ENCODE measurements at places on chromosomes 5 and 9. TPM values are rescaled to one million over a fixed set of nuclear protein-coding genes. Genes with fewer than 3 reads are reported as not detected.

- no peak for ATAC-seq
Observed at GRCh38 chr5:39446231-39446630, 21.5 kb upstream of the DAB2 start.

DNA sequence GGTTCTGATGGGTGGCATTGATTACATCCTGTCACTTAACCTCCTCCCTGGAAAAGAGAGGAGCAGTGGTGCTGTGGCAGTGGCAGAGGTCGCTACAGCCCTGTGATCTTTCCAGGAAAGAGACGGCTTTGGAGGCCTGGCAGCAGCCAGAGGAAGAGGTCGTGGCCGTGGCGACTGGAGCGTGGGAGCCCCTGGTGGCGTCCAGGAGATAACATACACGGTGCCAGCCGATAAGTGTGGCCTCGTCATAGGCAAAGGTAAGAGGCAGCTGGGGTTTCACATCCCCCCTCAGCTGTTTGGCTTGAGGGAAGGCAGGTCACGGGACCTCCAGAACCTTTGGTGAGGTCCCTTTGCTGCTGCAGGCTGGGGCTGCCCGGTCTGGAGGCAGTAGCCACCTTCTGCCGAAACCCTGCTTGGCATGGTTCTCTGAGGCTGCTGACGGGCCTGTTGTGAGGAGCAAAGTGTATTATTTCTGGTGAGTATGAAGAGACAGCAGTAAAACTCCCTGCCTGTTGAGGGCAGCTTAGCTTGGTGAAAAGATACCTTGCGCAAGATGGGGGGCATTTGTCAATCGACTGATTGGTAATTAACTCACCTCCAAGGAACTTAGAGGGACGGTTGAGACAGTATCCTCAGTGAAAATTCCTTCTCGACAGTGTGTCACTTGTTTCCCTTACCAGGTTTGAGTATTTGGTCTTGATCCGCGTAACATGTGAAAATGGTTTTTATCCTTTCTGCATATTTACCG, 38.0 kb upstream of the PRDM12 start:
- ATAC-seq, result no peak

Gene TMEM171
- 6.3 TPM for total RNA-seq

GRCh38 chr5:118620233-118620632, 368.1 kb downstream of the DTWD2 start:
- ATAC-seq, result no peak

Gene SLC34A3
- total RNA-seq, result 0.68 TPM

DNA sequence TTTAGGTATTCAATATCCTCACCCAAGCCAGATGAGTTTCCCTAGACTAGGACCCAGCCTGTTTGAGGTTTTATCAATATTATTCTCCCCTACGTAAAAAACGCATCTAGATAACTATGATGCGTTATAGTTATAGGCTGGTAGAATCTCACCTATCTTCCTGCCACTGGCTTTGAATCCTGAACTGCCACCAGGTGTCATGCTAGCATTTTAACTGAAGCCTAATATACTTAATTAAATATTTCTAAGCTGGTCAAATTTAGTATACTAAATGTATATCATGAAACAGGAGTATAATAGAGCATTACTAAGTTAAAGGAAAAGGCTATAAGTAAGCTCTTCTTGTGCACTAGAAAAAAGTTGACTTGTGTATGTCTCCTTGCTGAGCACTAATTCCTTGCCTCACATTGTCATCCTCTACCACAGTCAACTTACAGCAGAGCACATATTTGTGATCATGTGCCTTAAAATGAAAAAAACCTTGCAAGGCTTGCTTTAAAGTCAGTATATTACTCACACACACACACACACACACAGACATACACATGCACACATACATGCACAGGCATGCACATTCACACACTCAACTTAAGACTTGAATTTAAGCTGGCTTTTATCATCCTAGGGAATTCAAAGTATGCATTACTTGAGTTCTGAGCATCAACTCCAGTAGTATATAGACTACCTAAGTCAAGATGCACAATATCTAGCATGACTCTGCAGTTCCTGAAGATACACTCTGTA, 303.4 kb downstream of the ADGRV1 start:
- ATAC-seq, result peak; percentile 23

DNA sequence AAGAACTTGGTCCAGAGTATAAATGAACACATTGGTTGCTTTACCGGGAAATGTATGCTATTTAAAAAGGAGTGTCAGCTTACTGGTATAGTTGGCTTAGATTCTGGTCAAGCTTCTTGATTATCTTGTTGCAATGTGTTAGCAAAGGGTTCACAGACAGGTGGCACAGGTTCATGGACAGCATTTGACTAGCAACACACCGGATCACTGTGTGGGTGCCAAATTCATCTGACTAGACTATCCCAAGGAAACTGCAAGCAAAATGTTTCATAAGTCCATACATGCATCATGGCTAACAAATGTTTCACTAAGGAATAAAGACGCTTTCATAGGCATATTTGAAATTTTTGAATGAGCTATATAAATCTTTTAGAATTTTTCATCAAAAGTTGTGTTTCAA, 274.1 kb downstream of the PLK2 start:
- ATAC-seq, result peak; percentile 94

- no peak for ATAC-seq
Observed at GRCh38 chr9:19137282-19137681, 10.0 kb upstream of the PLIN2 start.

- no peak for ATAC-seq
Observed at GRCh38 chr5:125657936-125658335, 765.3 kb upstream of the GRAMD2B start.

DNA sequence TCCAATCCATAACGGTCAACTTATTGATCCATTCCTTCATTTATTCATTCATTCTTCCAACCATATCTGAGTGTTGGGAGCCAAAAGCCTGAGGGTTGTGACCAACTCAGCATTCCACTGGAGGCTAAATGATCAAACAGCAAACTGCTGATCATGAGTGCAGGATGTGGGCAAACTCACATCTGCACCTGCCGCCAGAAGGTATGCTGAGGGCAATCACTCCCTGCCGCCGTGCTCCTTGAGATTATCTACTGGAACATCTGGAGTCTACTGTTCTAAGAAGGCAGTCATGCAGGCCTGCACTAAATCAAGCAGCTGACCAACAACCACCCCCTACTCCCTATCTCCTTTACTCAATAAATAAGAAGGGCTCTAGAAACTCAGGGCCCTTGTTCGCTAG, 184.0 kb downstream of the TTLL11 start:
- no peak for ATAC-seq

- no peak for ATAC-seq
Observed at GRCh38 chr5:176427971-176428370, 11.6 kb upstream of the CLTB start.

GRCh38 chr5:62192958-62193357, 113.0 kb upstream of the KIF2A start:
- ATAC-seq, result no peak

GRCh38 chr5:32852535-32852934, 141.4 kb downstream of the NPR3 start:
- ATAC-seq, result peak; percentile 52

- no peak for ATAC-seq
Observed at GRCh38 chr5:137347865-137348264, 151.3 kb downstream of the SPOCK1 start.

GRCh38 chr9:19471737-19472648, 63.2 kb downstream of the ACER2 start:
- ATAC-seq, result peak; percentile 59

Gene SNCB
- not detected for total RNA-seq

Gene ASS1
- total RNA-seq, result 101 TPM

DNA sequence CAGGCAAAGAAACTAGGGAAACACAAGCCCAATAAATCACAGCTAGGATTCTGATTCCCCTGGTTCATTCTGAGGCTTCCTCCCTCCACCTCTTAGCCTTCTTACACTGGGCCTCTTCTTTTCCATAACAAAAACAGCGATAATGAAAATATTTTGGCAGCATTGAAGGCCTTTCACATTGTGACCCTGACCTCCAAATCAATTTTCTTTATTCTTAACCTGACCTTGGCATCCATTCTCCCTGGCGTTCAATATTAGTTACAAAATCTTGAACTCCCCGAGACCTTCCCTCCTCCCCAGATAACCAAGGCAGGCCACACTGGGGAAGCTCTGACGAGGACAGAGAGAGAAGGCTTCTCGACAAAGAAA, 399.9 kb downstream of the ZSWIM6 start:
- no peak for ATAC-seq

Gene SPATA31E1
- total RNA-seq, result not detected

- no peak for ATAC-seq
Observed at GRCh38 chr5:14218897-14219573, 75.9 kb downstream of the TRIO start.

DNA sequence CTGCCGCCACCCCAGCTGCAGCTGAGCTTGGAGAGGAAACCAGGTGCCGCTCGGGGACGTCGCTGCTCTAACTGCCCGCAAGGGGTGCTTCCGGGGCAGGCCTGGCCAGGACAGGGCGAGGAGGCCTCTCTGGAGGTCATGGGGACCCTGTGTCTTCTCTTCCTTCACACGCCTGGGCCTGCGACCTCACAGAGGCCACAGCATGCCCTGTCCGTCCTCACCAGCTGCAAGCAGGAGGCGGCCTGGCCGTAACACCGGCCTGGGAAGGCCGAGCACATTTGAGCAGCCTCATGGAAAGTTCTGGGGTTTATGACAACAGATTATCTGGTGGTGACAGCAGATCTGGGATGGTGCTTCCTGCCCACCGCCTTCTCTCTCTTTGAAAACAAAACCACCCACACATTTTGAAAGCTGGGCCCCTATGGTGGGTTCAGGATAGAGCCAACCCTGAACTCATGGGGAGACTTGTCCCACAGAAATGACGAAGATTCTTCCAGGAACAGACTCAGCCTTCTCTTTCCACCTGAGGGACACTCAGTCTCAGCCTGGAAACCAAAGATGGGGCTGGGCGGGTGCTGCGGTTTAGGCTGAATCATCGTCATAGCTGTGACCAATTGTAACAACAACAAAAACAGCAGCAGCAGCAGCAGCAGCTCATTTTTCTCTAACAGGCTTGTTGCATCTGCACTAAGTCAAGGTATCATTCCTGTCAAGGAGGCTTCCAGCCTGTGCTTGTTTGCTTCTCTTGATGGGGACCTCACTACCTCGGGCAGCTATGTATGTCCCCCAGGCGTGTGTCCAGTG, 99.6 kb upstream of the RAPGEF1 start:
- peak; percentile 53 for ATAC-seq

DNA sequence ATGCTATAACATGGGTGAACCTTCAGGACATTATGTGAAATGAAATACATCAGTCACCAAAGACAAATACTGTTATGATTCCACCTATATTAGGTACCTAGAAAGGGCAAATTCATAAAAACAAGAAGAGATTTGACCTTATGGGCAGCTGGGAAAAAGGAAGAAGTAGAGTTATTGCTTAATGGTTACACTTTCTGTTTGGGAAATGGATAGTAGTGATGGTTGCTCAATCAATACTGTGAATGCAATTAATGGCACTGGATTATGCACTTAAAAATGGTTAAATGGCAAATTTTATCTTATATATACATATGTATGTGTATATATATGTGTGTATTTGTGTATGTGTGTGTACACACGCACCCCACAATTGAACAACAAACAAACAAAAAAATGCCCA, 15.2 kb downstream of the FKBP15 start:
- no peak for ATAC-seq

- ATAC-seq, result peak; percentile 67
Observed at GRCh38 chr5:66169534-66169933, 25.4 kb downstream of the SREK1 start.

Gene ARL15
- 10.1 TPM for total RNA-seq

GRCh38 chr9:99173570-99174504, 47.9 kb downstream of the ALG2 start:
- ATAC-seq, result no peak

GRCh38 chr9:107847978-107848964, 358.7 kb upstream of the KLF4 start:
- peak; percentile 67 for ATAC-seq

DNA sequence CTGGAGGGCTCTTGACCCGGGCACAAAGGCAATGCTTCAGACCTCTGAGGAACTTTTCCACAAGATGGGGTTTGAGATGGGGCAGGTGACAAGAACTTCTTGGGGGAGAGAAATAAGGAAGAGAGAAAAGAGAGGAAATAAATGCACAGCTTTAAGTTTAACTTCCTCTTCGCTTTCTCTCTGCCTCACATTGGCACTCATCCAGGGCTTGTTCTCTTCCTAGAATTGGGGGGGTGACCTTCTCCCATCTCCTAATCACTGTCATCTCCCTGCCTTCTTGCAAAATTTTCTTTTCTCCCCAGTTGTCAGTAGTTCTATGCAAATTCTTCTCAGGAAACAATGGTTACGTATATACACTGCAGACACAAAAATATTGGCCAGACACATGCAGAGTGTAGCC, 19.1 kb upstream of the ADCY2 start:
- no peak for ATAC-seq

Gene DEPDC1B
- 4.9 TPM for total RNA-seq

- no peak for ATAC-seq
Observed at GRCh38 chr9:6132650-6133049, 83.0 kb upstream of the IL33 start.

- no peak for ATAC-seq
Observed at GRCh38 chr9:7333719-7334118, 465.9 kb downstream of the DMAC1 start.

- no peak for ATAC-seq
Observed at GRCh38 chr9:113998114-113998513, 80.0 kb downstream of the AMBP start.

DNA sequence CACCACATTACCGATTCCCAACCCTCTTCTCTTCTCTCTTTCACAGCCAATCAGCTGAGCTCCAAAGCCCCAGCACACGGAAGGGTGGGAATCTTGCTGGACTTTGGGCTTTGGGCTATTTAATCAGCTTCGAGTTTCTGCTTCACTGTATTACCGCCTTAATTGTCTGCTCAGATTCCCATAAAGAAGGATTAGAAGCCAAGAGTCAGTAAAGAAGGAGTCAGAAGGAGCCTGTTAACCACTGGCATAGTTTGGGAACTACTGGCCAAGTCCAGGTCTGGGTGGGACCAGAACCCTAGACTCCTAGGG, 4.4 kb downstream of the SPRY4 start:
- ATAC-seq, result no peak

DNA sequence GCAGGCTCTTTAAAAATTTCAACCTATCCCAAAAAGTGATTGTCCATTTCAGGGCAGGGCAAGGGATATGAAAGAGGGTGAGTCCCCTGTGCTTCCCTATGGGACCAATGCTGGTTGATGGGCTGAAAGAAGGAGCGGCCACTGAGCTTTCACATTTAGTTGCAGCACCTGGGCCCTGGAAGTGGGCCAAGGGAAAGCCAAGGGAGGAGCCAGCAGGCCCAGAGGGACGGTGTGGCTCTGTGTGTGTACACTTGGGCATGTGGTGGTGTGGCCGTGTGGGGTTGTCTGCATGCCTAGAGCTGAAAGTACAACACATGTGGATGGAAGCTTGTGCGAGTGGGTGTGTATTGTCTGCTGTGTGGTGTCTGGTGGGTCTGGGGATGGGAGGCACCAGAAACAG, 14.0 kb upstream of the PSMD5 start:
- peak; percentile 37 for ATAC-seq

Data from esophagus mucosa (tissue), 1 donor.